ENCODE measurements at places on chromosomes 2 and 18.

- no peak for DNase-seq
These were observed 3.4 kb downstream of the CYP26B1 start for GRCh38 chr2:72144274-72144631.

- DNase-seq = no peak
These were observed 34.9 kb upstream of the GPC1 start for GRCh38 chr2:240400371-240401161.

GRCh38 chr2:210839450-210839849 is 283.1 kb downstream of the CPS1 start:
- no peak for DNase-seq

- no peak for DNase-seq
These were observed 214.4 kb upstream of the EPC2 start for GRCh38 chr2:148430101-148430500.

DNA sequence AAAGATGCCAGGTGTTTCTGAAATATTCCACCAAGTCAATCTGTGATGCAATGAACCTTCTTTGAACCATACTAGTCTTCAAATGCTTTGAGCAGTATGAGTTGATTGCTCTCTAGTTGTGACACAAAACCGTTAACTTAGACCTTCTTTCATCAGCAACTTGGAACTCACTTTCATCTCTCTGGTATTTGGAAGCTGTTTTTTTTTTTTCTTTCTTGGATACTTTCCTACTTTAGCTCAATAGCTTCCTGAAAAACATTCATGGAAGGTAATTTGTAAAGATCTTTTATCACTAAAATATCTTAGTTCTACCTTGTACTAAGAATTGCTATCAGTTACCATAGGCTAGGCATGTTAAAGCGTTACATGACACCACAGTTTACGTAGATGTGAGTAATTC is 1071.9 kb upstream of the CHAC2 start:
- no peak for DNase-seq

DNA sequence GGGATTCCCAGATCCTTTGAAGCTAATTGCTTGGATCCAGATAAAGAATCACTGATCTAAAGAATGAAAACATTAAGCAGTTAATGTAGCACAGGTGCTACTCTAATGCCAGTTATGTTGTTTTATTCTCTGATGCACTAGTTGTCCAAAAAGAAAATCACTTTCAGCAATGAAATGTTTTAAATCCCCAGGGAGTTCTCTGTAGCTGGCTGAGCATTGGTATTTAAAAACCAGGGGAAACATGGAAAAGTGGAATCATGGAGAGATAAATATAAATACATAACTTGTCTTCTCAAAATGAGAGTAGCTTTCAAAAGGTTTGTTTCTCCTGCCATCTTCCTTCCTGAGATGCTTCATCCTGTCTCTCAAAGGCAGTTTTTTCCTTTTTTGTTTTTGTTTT is 37.7 kb downstream of the CD302 start:
- no peak for DNase-seq

DNA sequence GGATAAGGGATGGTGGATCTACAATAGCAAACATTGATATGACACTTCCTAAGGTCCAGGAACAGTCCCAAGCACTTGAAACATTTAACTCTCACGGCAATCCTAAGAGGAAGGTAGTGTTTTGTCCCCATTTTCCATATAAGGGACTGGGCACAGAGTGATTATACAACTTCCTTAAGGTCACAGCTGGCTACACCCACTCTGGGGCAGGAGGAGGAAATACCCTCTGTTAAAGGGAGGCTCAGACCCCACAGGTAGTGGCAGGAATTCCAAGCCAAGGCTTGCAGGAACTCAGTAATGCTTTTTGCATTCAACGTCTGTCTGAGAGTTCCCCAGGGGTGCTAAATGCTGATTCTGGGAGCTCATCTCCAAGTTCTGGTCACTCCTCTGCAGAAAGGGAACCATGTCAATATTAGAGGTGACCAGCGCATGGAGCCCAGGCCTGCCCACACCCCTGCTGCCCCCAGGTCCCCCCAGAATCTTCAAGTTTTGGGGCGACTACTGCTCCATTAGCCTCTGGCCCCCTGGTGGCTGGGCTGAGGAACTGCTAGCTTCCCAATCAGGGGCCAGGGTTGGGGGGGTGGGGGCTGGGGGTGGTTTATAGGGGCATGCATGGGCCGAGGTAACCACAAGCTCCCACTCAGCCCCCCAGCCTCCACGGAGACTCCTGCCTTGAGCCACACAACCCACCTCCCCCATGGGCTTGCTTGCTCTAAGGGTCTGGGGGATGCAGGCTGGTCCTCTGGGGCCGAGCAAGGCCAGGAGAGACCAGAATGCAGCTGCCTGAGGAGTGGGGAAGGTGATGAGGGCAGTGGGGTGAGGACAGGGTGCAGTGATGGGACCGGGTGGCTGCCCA is 11.1 kb downstream of the OBSL1 start:
- DNase-seq = no peak

DNA sequence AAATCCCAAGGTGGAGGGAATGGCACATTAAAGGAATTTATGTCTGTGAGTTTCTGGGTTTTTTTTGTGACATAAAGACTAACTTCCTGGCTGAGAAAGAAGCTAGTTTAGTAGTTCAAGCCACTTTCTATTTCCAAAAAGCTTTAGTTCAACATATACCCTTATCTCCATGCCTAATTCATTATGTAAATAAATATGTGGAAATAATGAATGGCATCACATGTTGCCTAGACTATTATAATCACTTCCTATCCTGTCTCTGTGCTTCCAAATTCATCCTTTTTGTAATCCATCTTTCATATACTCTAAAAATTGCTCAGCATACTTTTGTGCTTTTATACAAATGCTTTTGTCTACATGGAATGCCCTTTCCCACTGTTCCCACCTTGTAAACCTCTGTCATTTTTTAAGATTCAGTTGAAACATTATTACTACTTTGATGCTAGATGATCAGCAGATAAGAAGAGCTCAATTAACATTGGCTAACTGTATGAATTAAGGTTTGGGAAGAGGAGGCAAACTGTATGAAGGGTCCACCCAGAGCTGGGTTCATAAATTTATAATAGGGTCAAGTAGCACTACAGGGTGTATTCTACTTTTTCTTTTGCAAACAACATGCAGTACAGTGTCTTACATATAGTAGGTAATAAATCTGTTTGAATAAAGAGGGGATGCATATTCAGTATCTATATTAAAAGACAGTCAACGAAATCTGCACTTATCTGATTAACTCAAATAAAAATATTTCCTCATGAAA is 61.7 kb upstream of the MTIF2 start:
- DNase-seq = no peak

GRCh38 chr2:106631281-106631680 is 144.1 kb downstream of the CD8B2 start:
- DNase-seq = no peak

GRCh38 chr2:37928377-37928776 is 3.3 kb downstream of the RMDN2 start:
- no peak for DNase-seq

- no peak for DNase-seq
These were observed 1967.5 kb downstream of the SUCLG1 start for GRCh38 chr2:82491591-82491990.

GRCh38 chr2:8566774-8567468 is 114.9 kb upstream of the ID2 start:
- no peak for DNase-seq

Data from stimulated activated CD4-positive, alpha-beta T cell treated with anti-CD3 and anti-CD28 coated beads, Interleukin-1b, Interleukin-23, amount 100 ng/mL, for 1 hour (primary cell).